Activated T-cell treated with anti-CD3 and anti-CD28 coated beads for 4 hours (primary cell): ENCODE measurements at places on chromosomes 1 and 21.

GRCh38 chr1:228875741-228876140 is 140.5 kb downstream of the RHOU start:
- no peak for DNase-seq

- no peak for DNase-seq
Observed at GRCh38 chr1:221641811-221642210, 100.1 kb downstream of the DUSP10 start.

GRCh38 chr1:222285526-222285925 is 262.4 kb downstream of the HHIPL2 start:
- DNase-seq = no peak

GRCh38 chr1:14735841-14736240 is 137.4 kb downstream of the KAZN start:
- DNase-seq = no peak

- DNase-seq = no peak
Observed at GRCh38 chr1:84876353-84876752, 16.7 kb downstream of the LPAR3 start.

GRCh38 chr1:69319287-69319686 is 248.4 kb upstream of the LRRC7 start:
- no peak for DNase-seq

GRCh38 chr21:24785033-24785432 is 822.2 kb downstream of the MRPL39 start:
- DNase-seq = no peak

GRCh38 chr1:23423415-23424292 is 894 bp downstream of the TCEA3 start:
- no peak for DNase-seq
